ENCODE measurements at places on chromosomes 3 and 15.

DNA sequence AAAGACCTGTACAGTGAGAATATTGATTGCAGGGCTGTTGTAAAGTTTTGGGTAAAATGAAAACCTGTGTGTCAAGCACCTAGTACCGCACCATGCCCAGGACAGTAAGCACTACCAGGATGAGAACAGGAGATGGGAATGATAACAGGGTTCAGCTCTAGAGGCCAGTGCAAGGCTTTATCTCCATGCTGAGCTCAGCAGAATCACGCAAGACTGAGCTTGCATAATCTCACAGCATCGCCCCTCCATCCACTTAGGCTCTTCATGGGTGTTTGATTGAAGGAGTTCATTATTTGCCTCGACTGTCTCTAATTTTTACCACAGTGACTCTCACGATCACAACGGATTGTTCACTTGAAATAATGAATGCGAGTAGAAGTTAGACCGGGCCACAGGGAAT is 2.9 kb downstream of the ATP13A5 start:
- DNase-seq, result no peak

DNA sequence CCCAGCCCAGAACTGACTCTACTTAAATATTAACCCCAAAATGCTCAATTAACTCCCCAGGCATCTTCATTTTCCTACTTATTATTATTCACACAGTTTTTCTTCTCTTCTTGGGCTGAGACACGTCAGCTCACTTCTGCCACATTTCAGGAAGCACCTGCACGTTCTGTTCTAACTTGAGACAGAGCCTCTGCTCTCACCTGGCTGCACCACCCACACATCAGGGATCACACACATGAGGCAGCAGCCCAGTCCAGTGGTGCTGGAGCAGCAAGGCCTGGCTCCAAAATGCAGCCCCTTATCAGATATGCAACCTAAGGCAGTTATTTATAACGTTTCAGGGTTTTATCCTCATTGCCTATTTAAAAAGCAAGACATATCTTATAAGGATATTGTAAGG is 127.5 kb downstream of the OSBPL10 start:
- no peak for DNase-seq

DNA sequence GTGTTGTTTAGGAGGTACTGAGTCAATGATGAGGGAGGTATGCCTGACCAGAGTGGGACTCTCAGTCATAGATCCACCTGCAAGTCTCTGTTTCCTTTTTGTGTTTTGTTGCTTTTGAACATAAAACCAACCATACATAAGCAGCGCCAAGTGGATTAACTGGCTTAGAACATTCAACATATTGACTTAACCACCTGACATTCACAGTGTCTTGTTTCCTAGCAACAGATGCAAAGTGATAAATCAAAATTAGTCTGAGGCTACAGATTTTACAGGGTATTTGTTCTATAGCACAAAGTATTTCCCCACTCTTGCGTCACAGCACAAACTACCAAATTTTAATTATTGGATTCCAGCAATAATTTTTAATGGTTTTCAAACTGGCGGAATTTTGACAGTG is 283.8 kb downstream of the BBX start:
- DNase-seq, result no peak

DNA sequence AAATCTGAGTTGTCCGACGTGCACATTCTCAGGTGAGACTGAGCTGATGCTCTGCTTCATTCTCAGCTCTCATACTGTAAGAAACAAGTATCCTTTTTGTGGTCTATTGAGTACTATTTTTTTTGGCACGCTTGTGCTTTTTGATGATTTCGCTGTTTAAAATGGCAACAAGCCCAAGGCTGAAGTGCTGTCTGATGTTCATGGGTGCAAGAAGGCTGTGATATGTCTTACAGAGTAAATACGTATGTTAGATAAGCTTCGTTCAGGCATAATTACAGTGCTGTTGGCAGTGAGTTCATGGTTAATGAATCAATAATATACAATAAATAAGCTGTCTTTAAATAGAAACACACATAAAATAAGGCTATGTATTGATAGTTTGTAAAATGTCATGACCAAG is 27.2 kb downstream of the AQR start:
- DNase-seq, result no peak

DNA sequence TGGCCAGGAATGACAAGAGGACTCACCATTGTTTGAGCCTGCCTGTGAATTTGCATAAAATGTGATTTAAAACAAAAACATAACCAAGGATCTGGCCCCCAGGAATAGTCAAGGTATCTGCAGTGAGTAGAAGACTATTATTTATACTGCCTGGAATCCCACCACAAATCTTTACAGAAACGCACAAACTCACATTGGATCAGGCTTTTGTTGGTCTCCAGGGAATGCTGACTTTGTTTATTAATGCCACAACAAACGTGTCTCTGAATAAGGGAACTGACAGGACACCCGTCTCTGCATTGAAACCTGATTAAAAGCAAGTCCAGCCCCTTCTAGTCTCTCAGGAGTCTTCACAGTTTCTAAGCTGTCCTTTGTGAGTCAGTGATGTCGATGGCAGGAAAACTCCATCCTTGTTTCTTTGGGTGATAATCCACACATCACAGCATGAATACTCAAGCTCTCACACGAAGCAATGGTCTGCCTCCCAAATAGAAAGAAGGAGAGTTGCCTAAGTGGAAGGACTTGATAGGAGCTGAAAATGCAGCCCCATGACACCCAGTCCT is 37.7 kb downstream of the CLDN18 start:
- DNase-seq, result no peak

GRCh38 chr3:54835701-54836100 is 92.2 kb downstream of the LRTM1 start:
- no peak for DNase-seq

DNA sequence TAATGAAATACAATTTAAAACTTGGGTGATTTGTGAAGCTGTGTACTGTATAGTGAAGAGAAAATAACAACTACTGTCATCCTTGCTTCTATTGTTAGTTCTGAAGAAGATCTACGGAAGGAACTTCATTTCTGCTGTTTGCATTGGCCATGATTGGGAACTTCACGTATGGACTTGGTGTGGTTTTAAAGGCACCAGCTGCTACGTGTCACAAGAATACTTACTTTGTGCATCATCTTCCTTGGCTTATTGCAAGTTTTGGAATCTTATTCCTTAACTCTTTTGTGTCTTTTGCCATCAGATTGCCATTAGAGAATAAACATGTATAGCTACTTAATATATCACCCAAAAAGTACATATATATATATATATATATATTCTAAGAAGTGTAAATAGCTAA is 75.0 kb upstream of the VEPH1 start:
- DNase-seq, result no peak

GRCh38 chr3:132256989-132257388 is 60.2 kb upstream of the ACP3 start:
- peak; percentile 41 for DNase-seq

GRCh38 chr3:179113903-179114302 is 34.3 kb upstream of the PIK3CA start:
- no peak for DNase-seq

GRCh38 chr3:123834631-123835030 is 49.5 kb downstream of the MYLK start:
- DNase-seq, result peak; percentile 59

DNA sequence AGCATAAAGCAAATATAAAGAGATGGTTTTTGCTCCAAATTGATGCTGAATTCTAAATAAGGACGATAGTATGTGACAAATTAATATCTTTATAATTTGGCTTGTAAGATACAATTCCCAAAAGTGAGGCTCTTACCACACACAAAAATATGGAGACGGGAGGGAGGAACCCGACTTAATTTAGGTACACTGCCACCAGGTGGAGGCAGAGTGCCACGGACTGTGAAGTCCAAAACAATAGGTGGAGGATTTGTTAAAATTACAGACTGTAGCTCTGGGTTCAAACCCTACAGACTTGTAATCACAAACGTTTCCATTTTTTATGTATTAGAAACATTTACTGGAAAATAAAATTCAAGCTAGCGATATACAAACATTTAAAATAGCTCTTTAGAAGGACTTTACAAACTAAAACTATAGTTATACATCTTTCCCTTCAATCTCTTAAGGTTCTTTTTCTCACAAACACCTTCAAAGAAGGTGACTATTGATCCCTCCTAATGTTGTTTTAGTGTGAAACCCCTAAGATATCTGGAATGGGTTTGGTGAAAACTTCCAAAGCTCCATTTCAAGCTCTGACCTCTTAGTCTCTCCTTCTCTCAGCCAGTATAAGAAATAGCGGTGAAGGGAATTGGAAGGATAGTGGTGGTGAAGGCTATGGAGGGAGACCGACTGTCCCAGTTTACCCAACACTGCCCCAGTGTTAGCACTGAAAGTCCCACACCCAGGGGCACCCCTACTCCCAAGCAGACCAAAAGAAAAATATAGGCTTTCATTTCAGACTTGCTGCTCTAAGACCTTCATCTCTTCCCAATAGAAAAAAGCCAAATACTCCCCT is 89.7 kb downstream of the AQP9 start:
- DNase-seq, result peak; percentile 32

DNA sequence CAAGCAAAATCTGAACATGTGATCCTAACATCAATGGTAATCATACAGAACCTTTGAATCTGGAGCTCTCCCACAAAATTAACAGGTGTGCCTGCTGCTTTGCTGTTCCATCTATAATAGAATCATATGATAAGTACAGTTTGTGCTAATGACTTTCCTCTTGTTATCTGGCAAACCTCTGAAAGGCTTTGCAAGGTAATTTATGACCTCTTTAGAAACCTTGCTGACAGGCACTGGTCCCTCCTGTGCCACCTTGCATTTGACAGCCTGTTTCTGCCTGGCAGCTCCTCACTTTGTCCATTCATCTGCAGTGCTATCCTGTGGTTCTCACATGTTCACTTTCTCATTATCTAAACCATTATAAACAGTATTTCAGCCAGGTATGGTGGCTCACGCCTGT is 10.2 kb upstream of the HTR3C start:
- no peak for DNase-seq
